Smooth muscle cell of bladder (primary cell): ENCODE measurements at places on chromosomes 4 and X. TPM values are rescaled to one million over a fixed set of nuclear protein-coding genes. Genes with fewer than 3 reads are reported as not detected.

The SLIT2 gene
- total RNA-seq: 26.4 and 26.9 TPM in 2 replicates

The UGT2B10 gene
- total RNA-seq: not detected in 2 replicates

The ADD1 gene
- total RNA-seq: 123 and 148 TPM in 2 replicates

The DUX4 gene
- not detected in 2 replicates for total RNA-seq

The EDA gene
- total RNA-seq: 0.14 and 0.18 TPM in 2 replicates

The PDZD4 gene
- total RNA-seq: 0.14 and 0.18 TPM in 2 replicates

The CXCL3 gene
- total RNA-seq: 4.0 and 18.5 TPM in 2 replicates

The SPATA4 gene
- total RNA-seq: 0.28 TPM in 2 replicates

The USP17L19 gene
- not detected in 2 replicates for total RNA-seq
